ENCODE measurements at places on chromosomes 13 and 19.

- no peak for DNase-seq
Measured at GRCh38 chr13:36954542-36954941, 34.5 kb upstream of the SMAD9 start.

GRCh38 chr19:48395170-48395455 is 1.6 kb downstream of the GRIN2D start:
- no peak for DNase-seq

GRCh38 chr19:41307954-41308449 is 2.0 kb upstream of the CCDC97 start:
- DNase-seq, result no peak

GRCh38 chr13:35388441-35389355 is 87.8 kb downstream of the MAB21L1 start:
- no peak for DNase-seq

All from HCT116 (cell line).